ENCODE measurements at places on chromosomes 2 and 18.

DNA sequence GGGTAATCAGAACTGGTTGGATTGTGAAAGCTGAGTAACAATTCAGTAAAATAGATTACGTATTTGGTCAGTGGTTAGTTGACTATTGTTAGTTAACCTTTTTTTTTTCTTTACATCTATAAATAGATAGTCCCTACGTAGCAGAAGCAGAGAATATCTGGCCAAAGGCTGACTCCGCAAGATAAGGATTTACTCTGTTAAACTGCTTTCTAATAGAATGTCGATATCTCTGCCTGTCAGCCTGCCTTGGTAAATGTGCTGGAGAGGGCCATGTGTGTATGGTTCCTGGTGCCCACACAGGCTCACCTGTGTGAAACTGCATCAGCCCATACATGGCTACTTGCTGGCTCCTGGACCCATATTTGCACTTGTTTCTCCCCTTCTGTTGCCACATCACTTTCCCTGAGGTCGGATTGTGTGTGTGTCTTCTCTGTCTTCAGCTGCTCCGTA is 94.4 kb downstream of the CRIM1 start:
- DNase-seq = no peak

- no peak for DNase-seq
Measured at GRCh38 chr2:71531522-71532047, 78.2 kb downstream of the DYSF start.

DNA sequence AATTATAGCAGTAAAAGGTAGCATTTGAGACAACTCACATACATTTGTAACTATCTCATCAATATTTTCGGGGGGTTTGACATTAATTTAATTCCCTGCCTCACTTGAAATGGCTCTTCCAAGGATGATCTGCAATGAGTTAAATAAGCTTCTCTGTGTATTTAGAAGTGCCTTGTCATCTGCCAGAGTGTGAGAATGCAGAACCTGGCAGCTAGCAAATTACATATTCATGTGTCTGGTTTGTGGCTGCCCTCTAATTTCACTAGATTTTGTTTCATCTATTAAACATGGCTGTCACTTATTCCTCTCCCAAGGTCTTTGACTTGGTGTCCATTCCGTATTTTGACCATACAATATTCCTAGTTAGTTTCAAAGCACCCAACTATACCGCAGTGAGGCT is 158.3 kb upstream of the CAVIN2 start:
- DNase-seq = no peak

DNA sequence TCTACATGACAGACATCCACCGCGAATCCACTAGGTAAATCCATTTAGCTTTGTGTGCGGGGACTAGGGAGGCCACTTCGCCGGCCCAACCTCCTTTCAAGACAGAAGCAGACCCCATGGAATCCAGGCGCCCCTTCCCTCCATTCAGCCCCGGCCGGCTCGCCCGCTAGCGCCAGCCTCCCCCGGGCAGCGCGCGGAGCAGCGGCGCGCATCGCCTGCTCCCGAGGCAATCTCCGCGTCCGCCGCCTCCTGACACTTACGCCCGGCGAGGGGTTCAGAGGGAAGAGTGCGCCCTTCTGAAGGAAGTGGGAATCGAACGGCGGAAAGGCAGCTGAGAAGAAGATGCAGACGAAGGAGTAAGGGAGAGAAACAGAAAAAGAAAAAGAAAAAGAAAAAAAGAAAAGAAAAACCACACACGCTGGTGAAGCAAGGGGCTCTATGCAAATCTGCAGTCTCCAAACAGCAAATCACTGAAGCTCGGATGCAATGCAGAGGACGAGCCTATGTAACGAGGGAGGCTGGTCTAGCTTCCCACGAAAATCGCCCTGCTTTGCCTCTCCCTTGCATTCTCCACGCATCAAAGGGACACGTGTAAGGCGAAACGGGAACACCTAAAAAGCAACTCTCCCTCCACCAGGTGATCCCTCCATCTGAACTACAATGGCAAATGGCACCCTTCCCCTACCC is 684.4 kb downstream of the NRXN1 start:
- DNase-seq = no peak

GRCh38 chr2:24073816-24074215 is 2.3 kb downstream of the SF3B6 start:
- DNase-seq = no peak

DNA sequence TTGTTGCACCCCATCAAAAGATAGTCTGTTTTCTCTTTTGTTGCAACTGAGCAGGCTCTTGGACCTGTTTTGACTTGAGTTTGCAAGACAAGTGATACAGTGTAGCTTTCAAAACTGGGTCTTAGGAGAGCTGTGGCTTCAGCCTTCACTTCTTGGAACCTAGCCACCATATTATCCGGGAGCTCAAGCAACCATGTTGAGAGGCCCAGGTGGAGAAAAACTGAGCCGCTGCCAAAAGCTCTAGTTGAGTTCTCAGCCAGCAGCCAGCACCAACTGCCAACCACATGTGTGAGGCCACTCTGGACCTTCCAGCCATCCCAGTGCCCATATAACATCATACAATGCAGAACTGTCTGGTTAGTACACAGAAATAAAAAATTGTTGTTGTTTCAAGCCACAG is 5.4 kb downstream of the CACNB4 start:
- DNase-seq = no peak

GRCh38 chr2:164917296-164917903 is 37.9 kb downstream of the SLC38A11 start:
- DNase-seq = no peak

DNA sequence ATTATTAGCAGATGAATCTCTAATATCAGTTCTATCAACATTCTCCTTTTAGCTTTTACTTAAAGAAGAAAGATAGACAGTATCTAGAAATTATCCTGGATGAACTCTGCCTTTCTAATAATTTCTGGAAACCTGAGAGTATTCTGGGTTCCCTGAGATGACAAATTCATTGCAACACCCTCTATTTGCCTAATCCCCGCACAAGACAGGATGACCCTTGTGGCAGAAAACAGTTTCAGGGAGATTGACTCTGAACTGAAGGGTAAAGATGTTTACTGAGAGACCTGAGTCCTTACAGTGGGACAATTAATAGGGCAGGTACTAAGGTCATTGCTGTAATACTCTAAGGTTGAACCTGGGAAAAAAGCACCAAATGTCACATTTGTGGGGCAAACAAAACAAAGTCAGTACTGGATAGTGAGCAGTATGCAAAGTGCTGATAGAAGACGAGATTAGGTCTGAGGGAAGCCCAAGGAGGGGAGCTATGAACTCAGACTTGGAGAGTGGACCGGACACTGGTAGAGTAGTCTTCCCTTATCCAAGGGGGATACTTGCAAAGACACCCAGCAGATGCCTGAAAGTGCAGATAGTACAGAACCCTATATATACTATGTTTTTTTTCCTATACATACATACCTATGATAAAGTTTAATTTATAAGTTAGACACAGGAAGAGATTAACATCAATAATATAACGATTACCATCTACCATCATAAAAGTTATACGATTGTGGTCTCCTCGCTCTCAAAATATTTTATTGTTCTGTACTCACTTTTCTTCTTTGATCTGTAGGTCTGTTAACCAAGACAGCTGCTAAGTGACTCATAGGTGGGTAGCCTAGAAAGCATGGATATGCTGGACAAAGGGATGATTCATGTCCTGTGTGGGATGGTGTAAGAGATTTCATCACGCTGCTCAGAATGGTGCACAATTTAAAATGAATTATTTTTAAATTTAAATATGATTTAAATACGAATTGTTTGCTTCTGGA is 148.3 kb upstream of the KLHL14 start:
- no peak for DNase-seq

GRCh38 chr2:224807153-224807964 is 91.2 kb upstream of the CCDC195 start:
- no peak for DNase-seq

GRCh38 chr2:64439194-64439593 is 14.8 kb upstream of the LGALSL start:
- DNase-seq = no peak

DNA sequence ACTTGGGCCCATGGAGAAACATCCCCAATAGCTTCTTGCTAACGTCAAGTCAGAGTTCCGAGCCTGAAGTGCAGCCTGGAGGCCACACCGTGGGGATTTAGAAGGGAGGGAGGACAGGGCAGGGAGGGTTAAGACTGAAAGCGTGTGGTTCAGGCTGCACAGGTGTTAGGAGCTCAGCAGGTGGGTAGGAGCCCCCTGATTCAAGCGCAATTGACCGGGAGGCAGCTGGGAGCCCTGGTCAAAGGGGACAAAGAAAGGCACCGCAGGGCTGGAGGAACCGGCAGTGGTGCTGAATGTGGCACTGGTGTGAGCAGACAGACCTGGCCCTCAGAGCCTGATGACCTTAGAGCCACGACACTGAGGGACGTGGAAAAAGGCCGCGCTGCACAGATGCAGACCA is 149.6 kb downstream of the TMEM18 start:
- no peak for DNase-seq

DNA sequence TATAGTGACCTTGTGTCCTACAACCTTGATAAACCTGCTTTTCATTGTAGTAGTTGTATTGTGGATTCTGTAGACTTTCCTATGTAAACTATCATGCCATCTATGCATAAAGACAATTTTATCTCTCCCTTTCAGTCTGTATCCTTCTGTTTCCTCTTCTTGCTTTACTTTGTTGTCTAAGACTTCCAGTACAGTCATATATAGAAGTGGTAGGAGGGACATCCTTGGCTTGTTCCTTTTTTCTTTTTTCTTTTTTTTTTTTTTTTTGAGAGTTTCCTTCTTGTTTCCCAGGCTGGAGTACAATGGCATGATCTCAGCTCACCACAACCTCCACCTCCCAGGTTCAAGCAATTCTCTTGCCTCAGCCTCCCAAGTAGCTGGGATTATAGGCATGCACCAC is 39.7 kb downstream of the UBE2F start:
- no peak for DNase-seq

DNA sequence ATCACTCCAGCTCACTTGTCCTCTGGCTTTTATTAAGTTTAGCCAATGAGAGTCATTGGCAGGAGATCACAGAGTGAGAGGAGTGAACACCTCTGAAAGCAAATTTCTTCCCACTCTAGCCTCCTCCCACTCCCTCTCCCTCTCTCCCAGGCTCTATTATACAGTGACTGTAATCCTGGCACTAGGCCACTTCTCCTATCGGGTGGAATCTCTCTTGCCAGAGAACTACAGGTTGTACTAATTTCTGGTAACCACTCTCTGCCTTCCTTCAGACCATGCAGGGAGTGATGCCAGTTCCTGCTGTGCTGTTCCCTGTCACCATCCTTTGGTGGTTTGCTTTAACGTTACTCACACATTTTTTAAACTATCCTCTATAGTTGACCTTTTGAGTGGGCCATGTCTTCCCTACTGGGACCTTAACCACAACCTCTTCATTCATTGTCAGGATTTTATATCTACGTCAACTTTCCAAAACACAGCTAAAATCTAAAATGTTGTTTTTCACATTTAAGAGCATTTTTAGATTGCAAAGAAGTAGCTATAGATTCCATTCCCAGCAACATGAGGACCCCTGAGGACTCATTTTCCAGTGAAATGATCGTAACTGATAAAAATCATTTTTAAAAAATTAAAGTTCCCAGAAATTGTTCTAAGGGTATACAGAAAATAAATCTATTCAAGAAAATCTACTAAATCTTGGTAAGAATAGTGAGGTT is 217.1 kb downstream of the MREG start:
- no peak for DNase-seq

DNA sequence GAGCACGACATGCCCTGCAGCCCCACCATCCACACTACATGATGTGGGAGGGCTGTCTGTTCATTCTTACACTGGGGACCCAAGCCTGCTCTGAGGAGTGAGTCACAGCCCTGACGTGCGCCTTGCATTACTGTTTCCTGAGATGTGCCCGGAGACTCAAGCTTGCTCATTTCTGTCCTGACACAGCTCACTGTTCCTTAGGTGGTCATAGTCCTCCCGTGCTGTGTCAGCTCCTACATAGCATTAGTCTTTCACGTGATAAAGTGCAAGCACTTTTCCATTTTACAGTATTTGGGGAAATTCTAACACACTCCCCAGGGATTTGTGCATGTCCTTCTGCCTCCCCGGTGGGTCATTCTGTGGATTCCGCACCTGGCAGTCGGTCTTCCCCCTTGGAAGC is 46.2 kb upstream of the TRIM43B start:
- DNase-seq = no peak

DNA sequence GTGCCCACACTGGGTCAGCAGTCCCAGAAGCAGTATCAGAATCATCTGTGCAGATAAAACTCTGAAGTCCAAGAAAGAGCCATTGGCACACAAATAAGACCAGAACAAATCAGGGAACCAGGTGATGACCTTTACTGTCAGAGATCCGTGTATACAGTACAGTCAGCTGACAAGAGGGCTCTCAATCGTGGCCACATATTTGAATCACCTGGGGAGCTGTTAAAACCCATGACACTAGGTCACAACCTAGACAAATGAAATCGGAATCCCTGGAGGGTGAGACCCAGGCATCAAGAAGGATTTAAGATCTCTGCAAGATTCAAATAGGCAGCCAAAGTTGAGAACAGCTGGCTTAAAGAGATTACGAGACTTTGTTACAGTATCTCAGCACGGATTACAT is 807.1 kb downstream of the RNF144A start:
- no peak for DNase-seq

DNA sequence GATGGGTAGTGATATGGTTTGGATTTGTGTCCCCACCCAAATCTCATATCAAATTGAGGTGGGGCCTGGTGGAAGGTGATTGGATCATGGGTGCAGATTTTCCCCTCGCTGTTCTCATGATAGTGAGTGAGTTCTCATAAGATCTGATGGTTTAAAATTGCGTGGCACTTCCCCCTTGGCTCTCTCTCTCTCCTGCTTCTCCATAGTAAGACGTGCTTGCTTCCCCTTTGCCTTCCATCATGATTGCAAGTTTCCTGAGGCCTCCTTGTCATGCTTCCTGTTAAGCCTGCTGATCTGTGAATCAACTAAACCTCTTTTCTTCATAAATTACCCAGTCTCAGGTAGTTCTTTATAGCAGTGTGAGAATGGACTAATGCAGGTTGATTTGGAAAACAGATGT is 223.2 kb upstream of the APCDD1 start:
- DNase-seq = no peak

- DNase-seq = no peak
Measured at GRCh38 chr18:26943906-26944305, 78.4 kb upstream of the AQP4 start.

- no peak for DNase-seq
Measured at GRCh38 chr2:156322051-156322685, 10.4 kb downstream of the NR4A2 start.

DNA sequence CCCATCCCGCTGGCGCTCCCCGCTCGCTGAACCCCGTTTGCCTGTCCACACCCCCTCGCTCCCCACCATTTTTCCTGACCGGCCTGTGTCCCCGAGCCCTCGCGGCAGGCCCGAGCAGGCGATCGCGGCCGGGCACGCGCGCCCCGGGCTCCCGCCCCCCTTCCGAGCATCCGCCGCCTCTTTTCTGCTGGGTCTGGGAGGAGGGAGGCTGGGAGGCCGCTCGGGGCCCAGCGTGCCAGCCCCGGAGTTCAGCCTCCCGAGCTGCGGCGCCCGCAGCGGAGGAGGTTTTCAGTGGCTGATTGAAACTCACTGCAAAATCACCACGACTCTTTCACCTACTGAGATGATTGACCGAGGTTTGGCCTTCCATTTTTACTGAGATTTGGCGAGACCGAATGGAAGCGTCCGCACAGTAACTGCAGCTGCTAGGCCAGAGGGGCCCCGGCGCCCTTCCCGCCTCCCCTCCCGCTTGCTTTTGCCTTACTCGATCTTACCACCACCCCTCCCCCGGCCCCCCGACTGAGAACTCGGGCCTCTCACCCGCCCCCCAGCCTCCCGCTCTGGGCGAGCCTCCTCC is 4.8 kb downstream of the SOX11 start:
- DNase-seq = no peak

GRCh38 chr2:186064507-186064906 is 325.9 kb downstream of the FSIP2 start:
- DNase-seq = no peak

GRCh38 chr2:8441986-8442385 is 239.9 kb upstream of the ID2 start:
- DNase-seq = no peak

Data from activated CD8-positive, alpha-beta T cell treated with anti-CD3 and anti-CD28 coated beads, Interleukin-2, amount 10 ng/mL, durations not matched to agents 7 days and 5 days (primary cell).